ENCODE measurements at places on chromosomes 6 and 20.

GRCh38 chr6:34630040-34630439 is 66.5 kb downstream of the ILRUN start:
- DNase-seq = peak; percentile 79

GRCh38 chr6:77133031-77133430 is 330.3 kb downstream of the HTR1B start:
- no peak for DNase-seq

DNA sequence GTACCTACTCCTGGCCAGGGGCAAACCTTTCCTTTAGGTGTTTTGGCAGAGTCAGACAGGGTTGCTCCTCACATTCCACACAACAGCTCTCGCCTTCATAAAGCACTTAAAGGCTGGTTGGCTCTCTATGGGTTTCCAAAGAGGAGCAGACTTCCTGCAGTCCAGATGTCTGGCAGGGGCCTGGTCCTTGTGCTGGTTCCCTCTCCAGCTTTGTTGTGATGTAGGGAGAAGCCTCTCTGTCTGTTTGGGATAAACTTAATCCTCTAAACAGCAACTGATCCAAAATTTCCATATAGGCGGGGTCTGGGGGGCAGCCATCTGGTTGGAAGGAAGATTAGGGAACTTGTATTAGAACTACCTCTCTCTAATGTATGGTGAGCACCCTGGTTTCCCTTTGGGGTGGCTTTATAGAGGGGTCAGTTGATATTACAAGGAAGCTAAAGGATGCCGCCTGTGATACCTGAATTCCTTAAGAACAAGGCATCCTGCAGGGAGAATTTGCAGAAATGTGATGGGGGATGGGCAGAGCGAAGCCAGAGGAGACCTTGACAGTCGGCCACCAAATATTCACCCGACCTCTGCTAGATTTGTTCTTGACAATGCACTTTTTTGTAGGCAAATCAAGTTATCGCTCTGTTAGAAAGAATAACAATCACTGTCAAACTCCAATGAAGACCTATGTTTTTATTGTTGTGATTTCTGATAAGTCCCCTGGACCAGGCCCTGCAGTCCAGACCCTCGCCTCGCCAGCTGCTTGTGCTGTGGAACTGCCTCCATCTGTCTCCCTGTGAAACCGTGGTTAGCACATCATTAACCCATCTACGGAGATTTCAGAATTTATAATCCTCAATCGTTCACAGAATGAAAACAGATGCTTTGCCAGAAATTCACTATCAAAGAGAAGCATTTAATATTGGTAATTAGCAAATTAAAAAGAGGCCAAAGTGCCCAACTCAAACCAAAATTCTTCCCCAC is 94.0 kb upstream of the RALGAPA2 start:
- no peak for DNase-seq

- no peak for DNase-seq
Observed at GRCh38 chr6:8334113-8334512, 101.2 kb downstream of the SLC35B3 start.

- no peak for DNase-seq
Observed at GRCh38 chr6:114389111-114389510, 46.3 kb upstream of the HS3ST5 start.

DNA sequence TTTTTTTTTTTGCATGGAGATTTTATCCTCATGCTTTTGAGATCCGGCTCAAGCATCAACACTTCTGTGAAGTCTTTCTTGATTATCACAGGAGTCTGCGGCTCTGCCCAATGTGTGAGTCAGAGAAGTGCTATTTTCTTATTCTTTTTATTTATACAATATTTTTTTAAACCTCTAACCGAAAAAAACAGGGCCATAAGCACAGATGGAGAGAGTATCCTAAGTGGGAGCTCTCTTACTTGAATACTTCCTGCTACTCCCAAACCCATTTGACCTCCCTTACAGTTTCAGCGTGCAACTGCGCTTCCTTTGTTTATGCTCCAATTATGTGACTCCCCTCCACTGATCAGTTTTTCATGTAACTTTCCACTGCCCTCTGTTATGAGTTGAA is 8.7 kb upstream of the ATXN1 start:
- DNase-seq = peak; percentile 86

DNA sequence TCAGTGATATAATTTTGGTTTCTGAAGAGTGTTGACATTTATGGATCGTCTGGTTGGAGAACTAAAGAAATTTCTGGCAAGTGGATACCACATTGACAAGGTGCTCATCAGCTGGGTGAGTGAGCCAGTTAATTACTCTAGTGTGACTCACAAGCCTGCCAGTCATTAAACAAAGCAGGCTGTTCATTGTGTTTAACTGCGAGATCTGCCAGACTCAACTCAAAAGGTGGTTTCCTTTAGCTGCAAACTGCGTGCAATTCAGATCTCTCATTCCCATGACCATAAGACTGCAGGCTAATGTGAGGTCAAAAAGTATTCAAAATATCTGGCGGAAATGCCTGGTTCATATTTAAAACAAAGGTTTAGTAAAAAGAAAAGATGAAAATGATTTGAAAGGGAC is 32.5 kb upstream of the IYD start:
- peak; percentile 69 for DNase-seq

- peak; percentile 70 for DNase-seq
Observed at GRCh38 chr6:63598049-63599036, 26.1 kb downstream of the LOC128125822 start.

DNA sequence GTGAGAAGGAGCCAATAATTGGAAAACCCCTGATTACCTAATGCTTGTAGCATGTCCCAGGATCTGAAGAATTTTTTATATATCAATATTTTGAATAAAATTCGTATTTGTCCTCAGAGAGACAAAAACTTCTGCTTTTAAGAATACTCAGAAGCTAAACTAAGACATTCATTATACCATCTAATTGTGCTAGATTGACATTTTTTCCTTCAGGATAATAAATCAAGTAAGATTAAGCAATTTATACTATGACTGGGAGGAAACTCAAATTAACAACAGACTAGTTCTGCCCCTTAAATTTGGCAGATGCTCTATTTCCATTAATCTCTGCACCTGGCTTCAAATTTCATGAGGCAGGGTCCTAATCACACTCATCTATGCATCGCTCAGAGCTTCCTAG is 291.4 kb downstream of the PLCB1 start:
- no peak for DNase-seq

DNA sequence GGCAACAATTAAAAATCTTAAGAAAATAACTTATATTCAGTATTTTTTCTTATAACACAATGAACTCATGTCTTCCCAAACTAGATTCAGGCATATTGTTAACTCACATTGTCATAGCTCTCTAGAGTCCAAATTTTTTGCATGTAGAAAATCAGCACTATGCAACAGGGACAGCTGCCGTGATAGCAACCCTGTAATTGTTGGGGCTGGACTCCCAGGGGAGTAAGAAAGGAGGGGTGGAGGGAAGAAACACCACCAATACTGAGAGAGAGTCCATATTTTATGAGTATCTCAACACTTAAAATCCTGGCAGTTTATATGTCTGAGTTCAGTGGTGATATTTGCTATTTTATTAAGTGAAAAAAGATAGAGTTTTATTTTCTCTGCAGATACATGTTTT is 89.6 kb upstream of the HS3ST5 start:
- no peak for DNase-seq
